SHP77 (cell line): ENCODE measurements at places on chromosomes 1 and 21.

DNA sequence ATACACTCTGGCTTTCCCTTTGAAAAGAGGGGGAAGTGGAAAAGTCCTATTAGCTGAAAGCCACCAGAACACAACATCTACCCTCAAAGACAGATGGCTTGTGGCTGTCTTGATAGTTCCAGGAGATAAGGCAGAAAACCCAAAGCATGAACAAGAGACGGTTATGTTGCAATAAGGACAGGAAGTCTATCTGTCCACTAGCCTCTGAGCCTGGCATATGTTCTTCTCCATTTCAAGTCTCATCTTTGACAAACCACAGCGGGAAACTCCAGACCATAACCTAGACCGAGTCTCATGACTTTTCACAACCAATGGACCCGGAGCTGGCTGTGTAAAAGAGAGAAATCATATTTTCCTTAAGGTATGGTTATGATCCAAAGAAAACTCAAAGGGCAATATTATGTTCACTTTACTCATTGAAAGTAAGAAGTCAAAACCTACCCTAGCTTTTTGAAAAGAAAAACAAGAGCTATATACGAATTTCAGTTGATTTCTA is 33.8 kb downstream of the DUSP10 start:
- DNase-seq = peak; percentile 45

DNA sequence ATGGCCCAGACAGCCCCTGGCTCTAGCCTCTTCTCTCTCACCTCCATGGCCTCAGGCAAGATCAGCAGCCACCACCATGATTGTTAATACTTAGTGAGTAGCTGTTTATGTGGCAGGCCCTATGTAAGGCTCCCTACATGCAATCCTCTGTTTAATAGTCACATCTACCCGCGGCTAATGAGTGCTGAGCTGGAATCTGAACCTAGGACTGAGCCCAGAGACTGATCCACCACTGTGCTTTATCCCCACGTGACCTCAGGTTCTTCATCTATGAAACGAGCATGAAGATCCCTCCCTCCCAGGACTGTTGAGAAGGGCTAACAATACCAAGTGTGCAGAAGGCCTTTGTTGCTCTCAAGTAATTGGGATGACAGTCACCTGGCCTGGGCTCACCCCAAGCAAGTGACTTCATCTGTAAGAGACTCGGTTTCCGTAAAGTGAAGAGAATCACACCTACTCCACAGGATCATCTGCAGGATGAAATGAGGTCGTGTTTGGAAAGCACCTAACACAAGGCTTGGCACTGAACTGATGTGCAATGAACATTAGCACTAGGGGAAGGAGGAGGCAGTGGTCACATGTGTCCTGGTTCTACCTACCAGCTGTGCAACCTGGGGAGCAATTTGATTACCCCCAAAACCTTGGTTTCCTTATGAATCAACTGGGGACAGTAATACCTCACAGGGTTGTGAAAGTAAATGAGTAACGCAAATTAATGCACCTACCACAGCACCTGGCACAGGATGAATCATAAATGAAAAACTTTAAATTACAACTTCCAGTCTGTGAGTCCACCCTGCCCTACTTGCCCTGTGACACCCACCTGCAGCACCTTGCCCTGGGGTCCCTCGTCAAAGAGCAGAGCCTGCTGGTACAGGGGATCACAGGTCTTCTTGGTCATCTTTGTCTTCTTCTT is 37.2 kb downstream of the RIMS3 start:
- DNase-seq = no peak

- DNase-seq = no peak
Observed at GRCh38 chr1:231317306-231318014, 20.2 kb downstream of the EXOC8 start.

- DNase-seq = no peak
Observed at GRCh38 chr1:83555871-83556270, 443.1 kb downstream of the TTLL7 start.

DNA sequence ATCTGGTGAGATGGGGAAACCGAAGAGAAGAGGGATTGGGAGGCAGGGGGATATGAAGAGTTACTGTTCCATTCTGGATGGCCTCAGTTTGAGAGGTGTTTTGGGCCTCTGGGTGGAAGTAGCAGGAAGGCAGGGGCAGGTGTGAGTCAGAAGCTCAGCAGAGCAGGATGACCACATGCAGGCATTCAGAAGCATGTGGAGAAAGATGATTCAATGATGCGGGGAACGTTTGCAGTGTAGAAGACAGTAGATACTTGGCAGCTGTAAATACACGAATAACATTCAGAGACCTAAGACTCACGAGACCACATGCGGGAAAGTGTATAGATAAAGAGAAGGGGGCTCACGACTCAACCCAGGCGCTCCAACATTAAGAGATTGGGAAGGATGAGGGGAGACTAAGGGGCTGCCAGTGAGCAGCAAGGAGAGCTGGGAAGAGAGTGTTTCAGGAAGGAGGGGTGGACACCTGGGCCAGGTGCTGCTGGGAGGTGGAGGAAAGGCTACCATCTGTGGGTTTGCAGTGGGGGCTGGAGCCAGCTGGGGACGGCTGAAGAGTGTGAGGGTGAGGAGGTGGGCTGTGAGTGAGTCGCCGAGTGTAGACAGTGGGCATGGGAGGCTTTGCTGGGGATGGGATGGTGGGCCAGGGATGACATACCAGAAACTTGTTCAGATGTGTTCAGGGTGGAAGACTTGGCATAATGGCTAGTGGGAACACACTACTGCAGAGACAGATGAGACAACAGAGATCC is 5.8 kb upstream of the EPS8L3 start:
- DNase-seq = no peak

DNA sequence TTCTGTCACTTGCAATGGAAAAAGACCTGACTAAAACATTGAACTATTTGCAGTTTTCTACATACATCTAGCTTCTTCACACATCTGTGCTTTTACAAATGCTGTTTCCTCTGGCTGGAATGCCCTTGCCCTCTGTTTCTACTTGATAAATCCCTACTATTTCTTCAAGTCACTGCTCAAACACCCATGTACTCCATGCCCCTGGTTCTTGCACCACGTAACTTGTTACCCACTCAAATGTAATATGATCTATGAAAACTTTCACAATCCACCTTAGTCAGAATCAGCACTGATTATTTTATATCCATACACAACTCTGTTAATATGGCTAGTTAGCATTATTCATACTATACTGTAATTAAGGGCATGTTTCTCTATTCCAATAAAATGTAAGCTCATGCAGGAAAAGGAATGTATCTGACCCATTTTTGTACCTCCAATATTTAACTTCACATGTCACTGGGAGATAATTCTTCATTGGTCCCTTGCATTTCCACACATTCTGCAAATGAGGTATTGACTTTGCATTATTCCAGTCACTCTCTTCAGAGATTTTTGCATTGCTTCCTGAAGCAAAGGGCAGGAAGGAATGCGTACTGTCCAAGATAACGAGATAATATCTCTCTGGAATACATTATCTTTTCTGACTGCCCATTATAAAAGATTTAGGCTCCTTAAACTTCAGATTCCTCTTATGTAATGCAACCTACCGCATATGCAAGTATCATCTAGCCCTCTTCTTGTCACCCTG is 158.3 kb downstream of the COL24A1 start:
- DNase-seq = no peak

GRCh38 chr1:46749921-46750404 is 31.0 kb upstream of the EFCAB14 start:
- DNase-seq = no peak

GRCh38 chr1:111234258-111234657 is 6.7 kb downstream of the CHI3L2 start:
- no peak for DNase-seq

- no peak for DNase-seq
Observed at GRCh38 chr1:214417545-214418210, 133.7 kb downstream of the PTPN14 start.

- no peak for DNase-seq
Observed at GRCh38 chr21:43307677-43308070, 119.3 kb downstream of the SIK1 start.

DNA sequence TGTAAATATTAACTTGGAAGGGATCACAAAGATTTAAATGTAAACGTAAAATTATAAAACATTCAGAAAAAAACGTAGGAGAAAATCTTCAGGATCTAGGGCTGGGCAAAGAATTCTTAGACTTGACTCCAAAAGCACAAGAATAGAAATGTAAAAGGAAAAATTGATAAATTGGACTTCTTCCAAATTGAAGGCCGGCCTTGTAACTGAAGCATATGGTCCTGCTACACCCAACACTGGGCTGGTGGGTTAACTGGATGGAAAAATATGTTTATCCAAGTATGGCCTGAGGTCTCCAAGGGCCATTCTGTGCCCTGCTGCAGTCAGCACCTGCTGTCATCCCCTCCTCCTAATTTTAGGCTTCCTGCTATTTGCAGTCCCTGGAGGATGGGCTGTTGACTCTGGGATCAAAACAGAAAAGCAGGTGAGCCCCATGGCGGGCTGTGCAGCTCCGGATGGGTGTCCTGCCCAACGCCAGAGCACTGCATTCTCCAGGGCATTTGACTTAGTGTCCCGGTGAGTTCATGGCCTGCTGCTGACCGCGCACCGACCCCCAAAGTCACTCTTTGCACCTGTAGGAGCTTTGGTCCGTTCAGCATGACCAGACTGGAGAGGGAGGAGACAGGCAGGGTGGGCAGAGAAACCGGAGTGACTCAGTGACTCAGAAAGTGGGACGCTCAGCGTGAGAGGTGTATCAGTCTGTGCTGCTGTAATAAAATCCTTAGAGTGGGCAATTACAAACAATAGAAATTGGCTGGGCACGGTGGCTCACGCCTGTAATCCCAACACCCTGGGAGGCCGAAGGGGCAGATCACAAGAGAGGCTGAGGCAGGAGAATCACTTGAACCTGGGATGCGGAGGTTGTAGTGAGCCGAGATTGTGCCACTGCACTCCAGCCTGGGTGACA is 6.1 kb upstream of the AIRE start:
- DNase-seq = peak; percentile 48

- DNase-seq = no peak
Observed at GRCh38 chr1:100422065-100422464, 69.8 kb downstream of the CDC14A start.

GRCh38 chr1:163063610-163064009 is 5.6 kb upstream of the RGS4 start:
- no peak for DNase-seq

DNA sequence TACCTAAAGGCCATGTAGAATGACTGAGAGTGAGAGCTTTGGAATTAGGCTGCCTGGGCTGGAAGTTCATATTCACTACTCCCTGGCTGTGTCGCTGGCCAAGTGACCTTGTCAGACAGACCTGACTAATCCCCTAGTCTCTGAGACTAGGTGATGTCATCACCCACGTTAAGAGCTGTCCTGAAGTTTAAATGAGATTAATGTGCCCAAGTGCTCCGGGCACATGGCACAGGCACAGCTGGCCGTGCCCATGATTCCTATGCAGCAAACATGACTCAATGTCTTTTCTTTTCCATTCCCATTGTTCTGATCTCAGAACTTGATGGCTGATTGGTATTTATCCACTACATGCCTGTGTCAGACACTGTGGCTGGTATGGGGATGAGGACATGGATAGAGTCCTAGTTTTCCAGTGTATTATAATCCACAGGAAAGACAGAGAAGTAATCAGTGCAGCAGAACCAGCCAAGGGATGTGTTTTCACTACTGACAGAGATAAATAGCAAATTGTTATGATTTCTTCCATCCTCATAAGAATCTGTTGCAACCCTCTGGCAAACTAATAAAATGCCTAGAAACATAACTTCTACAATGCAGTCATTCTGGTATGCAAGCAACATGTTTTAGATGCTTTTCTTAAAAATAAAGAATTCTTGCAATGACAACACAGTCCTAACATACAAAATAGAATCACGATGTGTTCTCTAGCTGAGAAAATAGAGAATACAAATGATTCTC is 180.9 kb downstream of the PCP4 start:
- DNase-seq = peak; percentile 32

GRCh38 chr1:183609313-183609712 is 19.1 kb upstream of the NCF2 start:
- peak; percentile 6 for DNase-seq

DNA sequence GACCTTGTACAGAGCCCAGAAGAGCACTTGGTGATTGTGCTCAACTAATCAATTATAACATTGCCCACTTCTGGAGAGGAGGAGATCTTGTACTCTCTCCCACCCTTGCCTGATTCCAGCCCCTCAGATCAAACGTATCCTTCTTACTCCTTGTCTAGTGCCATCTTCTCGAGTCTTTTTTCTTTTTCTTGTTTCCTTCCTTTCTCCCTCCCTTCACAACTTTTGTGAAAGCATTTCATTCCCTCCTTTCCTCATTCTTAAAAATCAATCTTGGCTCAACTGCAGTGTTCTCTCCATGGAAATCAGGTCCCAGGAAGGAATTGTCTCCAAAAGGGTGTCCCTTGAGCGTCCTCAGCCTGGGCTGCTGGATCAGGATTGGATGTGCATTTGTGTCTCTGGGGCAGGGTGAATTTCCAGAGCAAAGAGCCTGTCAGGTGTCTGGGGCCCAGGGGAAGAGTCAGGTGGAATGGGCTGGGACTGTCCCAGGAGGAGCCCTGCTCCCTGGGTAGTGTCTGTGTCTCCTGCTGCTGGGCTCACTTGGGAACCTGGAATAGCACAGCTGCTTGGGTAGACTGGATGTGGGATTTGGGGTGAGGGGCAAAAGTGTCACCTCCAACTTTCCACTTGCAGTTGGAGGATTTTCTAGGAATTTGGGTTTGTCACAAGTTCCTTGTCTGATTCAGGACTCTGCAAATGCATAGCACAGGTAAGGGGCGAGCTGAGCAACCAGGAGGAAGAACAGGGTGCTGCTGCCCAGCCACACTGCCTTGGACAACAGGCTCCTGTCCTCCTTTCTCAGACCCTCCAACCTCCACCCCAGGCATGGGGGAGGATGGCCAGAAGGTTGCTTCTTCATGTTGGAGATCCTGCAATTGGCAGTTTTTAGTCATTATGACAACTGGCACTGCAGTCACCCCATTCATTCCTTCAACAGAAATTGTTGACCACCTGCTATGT is 3.3 kb downstream of the SOX13 start:
- DNase-seq = no peak

- DNase-seq = no peak
Observed at GRCh38 chr21:45788637-45789506, 145.3 kb downstream of the PCBP3 start.

- DNase-seq = no peak
Observed at GRCh38 chr1:85576642-85577418, 3.7 kb upstream of the CCN1 start.

GRCh38 chr21:32099812-32100416 is 178.9 kb downstream of the MIS18A start:
- no peak for DNase-seq

GRCh38 chr1:118944133-118944532 is 44.0 kb downstream of the TBX15 start:
- no peak for DNase-seq

- DNase-seq = no peak
Observed at GRCh38 chr1:230043081-230043480, 24.0 kb upstream of the GALNT2 start.

- peak; percentile 29 for DNase-seq
Observed at GRCh38 chr1:65209005-65209885, 61.2 kb downstream of the AK4 start.

- no peak for DNase-seq
Observed at GRCh38 chr1:44013949-44014348, 17.3 kb downstream of the SLC6A9 start.

- no peak for DNase-seq
Observed at GRCh38 chr21:33207449-33208149, 22.1 kb upstream of the IFNAR2 start.

- no peak for DNase-seq
Observed at GRCh38 chr1:209884665-209885117, 53.3 kb upstream of the SYT14 start.
